ENCODE measurements at places on chromosomes 1 and 21.

GRCh38 chr21:41666641-41667081, 100.2 kb downstream of the RIPK4 start:
- no peak for DNase-seq

DNA sequence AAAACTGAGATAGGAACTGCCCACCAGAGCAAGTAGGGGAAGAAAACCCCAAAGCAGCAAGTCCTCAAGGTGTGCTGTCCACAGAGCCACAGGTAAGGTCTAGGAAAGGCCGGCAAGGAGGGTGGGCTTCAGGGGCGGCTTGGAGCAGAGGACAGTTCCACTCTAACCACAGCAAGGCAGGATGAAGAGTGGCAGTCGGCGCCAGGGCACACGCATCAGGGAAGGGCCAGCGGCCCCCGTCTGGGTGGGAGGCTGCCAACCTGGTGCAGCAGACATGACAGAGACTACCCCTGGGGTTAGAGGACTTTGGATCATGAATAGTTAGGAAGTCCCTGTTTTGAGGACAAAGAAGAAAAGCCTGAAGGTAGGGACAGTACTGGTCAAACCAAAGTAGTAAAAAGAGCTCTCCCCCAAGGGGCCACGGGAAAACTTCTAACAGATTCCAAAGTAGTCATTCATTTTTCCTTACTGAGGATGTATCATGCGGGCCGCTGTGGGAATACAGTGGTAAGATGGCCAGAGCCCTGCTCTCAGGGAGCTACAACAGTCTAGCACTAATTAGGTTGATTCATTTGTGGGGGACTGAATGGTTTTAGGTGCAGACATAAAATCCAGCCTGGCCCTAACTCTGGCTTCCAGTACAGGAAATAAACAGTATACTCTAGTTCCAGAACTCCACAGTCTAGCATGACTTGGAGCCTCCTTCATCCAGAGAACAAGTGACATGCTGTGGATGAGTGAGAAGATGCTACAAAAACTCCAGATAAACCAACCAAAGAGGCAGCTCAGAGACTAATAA, 3.5 kb upstream of the RAP1GAP start:
- no peak for DNase-seq

GRCh38 chr1:107140703-107141490, at the start of gene NTNG1:
Gene NTNG1, plus strand, starts transcription at chr1:107141039.
- DNase-seq, result no peak

DNA sequence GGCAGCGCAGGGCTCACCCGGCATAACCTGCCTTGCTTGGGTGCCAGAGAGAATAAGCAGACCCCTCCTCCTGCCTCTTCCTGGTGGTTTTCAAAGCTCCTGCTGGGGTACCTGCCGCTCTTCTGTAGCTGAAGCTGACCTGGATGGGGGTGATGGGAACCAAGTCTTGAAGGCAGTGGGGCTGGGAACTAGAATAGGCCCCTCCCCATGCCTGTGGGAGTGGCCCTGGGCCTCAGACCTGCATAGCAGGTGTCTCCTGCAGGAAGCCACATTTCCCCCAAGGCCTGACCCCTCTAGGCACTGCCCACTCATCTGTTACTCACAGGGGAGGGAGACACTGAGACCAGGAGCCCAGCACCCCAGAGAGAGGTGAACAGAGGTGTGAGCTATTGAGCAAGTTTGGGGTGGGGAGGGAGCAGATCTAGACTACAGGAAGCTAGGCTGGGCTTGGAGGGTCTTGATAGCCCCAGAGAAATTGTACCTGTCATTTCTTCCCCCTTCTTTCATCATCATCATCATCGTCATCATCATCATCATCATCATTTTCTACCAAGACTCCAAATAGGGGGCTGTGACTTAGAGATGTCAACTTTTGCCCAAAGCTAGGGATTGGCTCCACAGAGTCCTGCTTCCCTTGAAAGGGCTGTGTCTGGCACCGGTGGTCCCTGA, 10.1 kb downstream of the PADI1 start:
- DNase-seq, result no peak

- no peak for DNase-seq
These were observed 2.6 kb downstream of the FAAH start for GRCh38 chr1:46396441-46397398.

DNA sequence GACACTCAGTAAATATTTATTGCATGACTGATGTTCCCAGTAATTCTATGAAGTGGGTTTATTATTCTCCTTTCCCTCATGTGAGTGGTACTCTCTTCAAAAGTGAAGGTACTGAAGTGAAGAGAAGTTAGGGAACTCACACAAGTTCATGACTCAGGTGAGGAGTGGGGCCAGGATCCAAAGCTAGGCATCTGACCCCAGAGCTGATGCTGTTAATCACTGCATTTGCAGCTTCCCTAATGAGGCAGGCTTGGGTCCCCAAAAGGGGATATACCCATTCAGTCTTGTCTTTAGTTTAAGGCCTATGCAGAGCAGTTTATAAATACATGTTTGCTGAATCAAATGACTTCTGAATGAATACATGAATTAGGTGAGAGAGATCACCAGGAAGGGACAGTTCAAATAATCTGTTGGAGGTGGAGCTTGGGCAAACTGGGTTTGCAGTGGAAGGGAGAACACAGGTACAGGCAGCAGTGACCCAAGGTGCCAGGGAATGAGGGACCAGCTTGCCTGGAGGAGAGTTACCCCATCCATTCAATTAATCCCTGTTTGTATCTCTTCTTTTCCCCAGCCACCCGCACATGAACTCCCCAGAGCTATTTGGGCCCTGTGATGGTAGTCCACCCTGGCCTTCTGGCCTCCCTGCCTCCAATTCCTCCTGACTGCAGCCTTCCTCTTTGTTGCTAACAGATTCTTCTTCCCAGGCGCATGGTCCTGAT, 2.0 kb downstream of the CD58 start:
- DNase-seq, result no peak

- DNase-seq, result no peak
These were observed 69.7 kb upstream of the ADAM30 start for GRCh38 chr1:119966020-119966419.

DNA sequence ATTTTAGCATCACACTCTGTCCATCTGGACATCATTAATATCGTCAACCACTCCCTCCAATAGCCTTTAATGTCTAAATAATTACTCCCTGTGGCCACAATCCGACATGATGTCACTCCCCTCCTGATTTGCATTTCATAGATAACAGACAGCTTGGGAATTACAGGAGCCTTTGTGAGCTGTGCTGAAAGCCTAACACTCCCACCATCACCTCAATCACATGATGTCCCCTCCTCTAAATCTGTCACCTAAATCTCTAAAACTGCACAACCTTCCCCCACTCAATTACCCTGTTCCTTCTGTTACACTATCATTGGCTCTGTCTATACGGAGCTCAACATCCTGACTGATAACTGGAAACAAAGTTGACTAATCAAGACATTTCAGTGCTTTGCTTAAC, 14.3 kb downstream of the NHLH2 start:
- no peak for DNase-seq

- DNase-seq, result no peak
These were observed 3.9 kb upstream of the HAO2 start for GRCh38 chr1:119364640-119365039.

DNA sequence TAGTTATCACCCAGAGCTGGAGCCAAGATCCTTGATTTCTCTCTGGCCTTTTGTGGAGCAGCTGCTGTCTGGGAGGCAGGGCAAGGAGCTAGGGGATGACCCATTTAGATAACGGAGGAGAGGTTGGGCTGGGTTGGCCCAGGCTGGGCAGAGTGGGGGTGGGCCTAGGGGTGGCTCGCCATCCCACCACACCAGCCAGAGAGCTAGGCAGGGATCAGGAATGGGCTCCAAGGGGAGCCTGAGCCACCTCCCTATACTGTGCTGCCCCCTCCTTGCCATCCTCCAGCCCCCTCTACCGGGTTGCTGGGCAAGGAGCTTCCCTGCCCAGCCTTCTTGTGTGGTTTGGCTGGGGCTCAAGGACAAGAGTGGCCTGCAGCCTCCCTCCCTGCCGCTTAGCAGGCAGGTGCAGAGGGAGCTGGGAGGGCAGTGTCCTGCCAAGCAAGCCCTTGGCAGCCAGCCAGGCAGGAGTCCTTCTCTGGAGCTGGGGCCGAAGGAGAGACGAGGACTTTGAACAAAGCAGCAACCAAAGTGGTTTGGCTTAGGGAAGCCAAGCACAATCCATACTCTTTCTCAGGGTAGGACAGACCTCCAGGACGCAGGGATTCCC, 4.1 kb downstream of the NUAK2 start:
- DNase-seq, result no peak

GRCh38 chr1:70034403-70034802, 171.0 kb downstream of the LRRC40 start:
- peak; percentile 52 for DNase-seq

GRCh38 chr1:229192031-229192430, 78.9 kb upstream of the RAB4A start:
- no peak for DNase-seq

GRCh38 chr21:17491716-17492414, 21.0 kb upstream of the CXADR start:
- DNase-seq, result peak; percentile 90

- DNase-seq, result no peak
These were observed 506 bp downstream of the MYOM3 start for GRCh38 chr1:24111262-24111995.

- DNase-seq, result peak; percentile 10
These were observed 1.4 kb downstream of the NCAM2 start for GRCh38 chr21:20999659-21000058.

DNA sequence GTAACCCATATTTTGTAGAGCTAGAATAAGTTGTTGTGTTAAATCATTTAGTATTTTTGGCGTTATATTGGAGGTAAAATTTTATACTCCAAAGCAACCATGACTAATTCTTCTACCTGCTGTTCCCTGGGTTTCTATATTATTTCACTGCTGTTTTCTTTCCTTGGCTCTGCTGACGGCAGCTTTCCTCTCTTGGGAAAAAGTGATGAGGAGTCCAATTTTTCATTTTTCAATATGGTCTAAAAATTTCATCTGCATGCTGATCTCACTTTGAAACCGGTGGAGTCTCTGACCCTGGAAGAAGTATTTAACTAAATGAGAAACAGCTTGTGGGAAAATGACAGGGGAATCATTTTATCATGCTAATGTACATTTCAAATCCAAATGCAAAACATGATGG, 110.2 kb downstream of the IFI44 start:
- DNase-seq, result no peak

GRCh38 chr21:14583629-14584255, 37.6 kb upstream of the SAMSN1 start:
- no peak for DNase-seq

- DNase-seq, result no peak
These were observed 205.4 kb upstream of the NFIA start for GRCh38 chr1:60876952-60877351.

GRCh38 chr1:154265586-154265985, 6.8 kb upstream of the HAX1 start:
- no peak for DNase-seq

DNA sequence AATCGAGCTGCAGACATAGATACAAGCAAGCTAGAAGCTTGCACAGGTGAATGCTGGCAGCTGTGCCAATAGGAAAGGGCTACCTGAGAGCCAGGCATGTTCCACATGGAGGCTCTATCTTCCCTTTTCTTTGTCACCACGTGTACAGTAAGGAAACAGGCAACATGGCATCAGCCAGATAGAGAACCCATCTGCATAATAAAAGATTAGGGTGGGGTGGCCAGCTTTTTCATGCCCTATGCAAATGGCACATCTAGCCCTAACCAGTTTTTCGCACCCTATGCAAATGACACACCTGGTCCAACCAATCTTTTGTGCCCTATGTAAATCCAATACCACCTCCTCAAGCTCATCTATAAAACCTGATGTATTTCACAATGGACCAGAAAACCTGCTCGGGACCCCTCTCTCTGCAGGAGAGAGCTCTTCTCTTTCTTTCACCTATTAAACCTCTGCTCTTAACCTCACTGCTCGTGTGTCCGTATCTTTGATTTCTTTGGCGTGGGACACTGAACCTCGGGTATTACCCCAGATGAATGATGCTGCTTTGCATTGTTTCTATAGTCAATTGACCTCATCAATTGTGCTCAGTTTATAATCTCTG, 93.9 kb downstream of the SLC30A10 start:
- no peak for DNase-seq

DNA sequence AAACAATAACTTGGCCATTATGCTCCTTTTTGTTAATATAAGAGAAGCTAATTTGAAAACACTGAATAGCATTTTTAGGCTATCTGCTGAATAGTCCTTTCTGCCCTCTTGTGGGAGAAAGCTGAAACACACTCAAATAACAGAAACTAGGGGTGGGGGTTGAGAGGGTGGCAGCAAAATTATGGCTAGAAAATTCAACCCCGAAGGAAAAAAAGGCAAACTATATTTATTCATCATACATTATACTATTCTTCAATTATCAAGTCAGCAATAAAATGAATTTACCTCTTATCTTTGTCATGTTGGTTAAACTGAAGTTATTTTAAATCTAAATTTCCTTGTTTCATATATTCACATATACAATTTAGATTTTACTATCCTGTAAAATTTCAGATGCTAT, 255.9 kb downstream of the FAF1 start:
- peak; percentile 21 for DNase-seq

DNA sequence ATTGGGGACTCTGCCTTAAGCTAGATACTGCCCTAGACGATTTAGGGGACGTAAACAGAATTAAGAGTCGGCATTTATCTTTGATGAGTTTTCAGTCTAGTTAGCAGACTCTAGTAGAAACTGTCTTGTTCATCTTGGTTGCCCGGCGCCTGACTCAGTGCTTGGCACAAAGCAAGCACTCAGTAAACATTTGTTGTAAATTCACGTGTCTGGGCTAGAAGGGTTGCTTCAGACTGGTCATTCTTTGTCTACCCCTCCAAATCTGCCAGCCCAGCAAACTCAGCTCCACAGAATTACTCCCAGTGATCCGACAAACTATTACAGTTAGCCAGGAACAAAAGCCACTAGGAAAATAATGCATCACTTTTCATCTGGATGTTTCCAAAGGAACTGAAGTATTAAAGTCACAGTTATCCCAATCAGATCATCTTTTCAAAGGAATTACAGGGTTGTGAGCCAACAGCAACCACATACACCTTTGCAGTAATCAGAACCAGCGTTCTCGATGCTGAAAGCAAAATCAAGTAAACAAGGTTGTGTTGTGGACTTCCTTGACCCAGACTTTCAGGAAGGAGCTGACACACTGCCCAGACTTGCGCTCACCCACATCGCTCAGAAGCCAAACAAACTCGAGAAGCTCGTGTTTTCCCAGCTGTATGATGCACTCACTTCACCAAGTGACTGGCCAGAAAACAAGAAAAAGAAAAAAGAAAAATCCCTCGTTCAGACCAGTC, 66.5 kb upstream of the GADD45A start:
- DNase-seq, result peak; percentile 72

- DNase-seq, result no peak
These were observed 32.3 kb downstream of the SYF2 start for GRCh38 chr1:25199819-25200620.

DNA sequence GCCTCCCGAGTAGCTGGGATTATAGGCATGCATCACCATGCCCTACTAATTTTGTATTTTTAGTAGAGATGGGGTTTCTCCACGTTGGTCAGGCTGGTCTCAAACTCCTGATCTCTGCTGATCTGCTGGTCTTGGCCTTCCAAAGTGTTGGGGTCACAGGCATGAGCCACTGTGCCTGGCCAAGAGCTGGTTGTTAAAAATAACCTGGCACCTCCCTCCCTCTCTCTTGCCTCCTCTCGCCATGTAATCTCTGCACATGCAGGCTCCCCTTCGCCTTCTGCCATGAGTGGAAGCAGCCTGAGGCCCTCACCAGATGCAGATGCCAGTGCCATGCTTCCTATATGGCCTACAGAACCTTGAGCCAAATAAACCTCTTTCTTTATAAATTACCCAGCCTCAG, 74.7 kb upstream of the TLR5 start:
- DNase-seq, result no peak

Measured in GM04504 (cell line).